Esophagus squamous epithelium (tissue), 5 donors: ENCODE measurements at places on chromosomes 11 and 22. TPM values are rescaled to one million over a fixed set of nuclear protein-coding genes. Genes with fewer than 3 reads are reported as not detected.

DNA sequence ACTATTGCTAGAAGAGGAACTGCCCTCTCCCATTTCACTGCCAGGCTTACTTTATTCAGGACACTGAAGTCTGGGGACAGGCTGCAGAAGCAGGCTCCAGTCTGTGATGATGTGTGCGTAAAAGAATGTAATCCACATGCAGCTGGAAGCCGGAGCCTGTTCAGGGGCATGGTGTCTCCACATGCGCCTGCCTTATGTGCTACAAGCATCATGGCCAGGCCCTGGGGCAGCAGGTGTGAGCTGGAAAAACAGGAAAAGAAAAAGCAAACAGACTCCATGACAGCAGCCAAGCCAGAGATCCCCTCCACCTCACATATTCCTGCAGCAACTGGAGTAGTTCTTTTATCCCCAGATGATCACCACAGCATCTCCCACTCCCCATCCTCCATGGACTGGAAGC lies 33.4 kb downstream of the ARFGAP2 start:
- DNase-seq: no peak

- DNase-seq: no peak
These were observed 338.0 kb downstream of the AASDHPPT start for GRCh38 chr11:106415510-106415909.

- DNase-seq: no peak
These were observed 341.5 kb downstream of the SHANK2 start for GRCh38 chr11:70910835-70911234.

ANO9 gene
- 11.0 TPM for total RNA-seq

NPTXR gene
- total RNA-seq: 0.42 TPM
